ENCODE measurements at places on chromosomes 2 and 18.

GRCh38 chr2:80255918-80256781 lies 48.4 kb downstream of the LRRTM1 start:
- DNase-seq: peak; percentile 30

- DNase-seq: no peak
Measured at GRCh38 chr2:28436525-28437051, 43.9 kb downstream of the FOSL2 start.

DNA sequence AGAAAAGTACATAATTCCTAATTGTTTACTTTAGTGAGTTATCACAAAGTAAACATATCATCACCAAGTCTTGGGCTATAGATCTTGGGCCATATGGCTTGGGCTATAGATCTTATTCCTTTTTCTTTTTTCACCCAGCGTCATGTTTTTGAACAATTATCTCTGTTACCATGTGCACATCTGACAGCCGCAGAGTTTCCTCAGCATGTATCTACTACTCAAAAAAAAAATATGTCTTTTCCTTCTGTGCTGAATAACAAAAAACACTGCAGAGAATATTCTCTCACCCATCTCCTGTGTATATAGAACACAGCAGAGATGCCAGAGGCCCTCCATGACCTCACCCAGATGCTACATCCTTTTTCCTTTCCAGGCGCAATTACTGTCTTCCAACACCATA lies 76.2 kb upstream of the MYO3B start:
- DNase-seq: no peak

DNA sequence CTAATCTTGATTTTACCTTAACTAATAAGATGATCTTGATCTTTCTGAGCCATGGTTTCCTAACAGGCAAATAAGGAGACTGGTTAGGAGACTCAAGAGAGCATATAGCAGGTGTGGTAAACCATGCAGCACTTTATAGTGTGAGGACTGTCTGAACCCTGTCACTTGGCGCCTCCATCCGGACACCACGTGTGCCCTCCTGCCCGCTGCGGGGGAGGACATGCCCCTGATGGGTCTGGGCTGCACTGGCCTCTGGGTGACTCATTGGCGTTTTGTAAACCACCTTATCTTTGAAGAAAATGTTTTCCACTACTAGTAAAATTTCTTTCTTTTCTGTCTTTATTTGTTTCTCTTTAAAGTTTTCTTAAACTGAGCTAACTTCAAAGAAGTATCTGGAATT lies 131.1 kb downstream of the FMNL2 start:
- no peak for DNase-seq

DNA sequence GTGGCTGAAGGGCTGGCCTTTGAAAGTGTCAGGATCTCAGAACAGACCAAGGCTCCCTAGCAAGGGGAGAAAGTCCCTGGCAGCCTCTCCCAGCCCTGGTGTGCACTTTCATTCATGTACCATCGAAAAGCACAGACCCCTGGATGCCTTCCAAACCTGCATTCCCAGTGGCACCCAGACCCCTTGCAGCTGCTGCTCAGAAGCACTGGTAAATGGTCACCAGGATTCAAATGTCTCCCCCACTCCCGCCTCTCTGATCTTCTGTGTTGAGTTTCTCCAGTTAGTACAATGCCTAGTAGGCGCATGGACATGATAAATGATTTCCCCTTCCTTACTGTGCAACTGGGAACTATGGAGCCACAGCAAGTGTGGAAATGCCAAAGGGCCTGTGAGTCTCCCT lies 180.0 kb downstream of the GLI2 start:
- DNase-seq: no peak

GRCh38 chr2:205686056-205686782 lies 3.9 kb downstream of the NRP2 start:
- no peak for DNase-seq

DNA sequence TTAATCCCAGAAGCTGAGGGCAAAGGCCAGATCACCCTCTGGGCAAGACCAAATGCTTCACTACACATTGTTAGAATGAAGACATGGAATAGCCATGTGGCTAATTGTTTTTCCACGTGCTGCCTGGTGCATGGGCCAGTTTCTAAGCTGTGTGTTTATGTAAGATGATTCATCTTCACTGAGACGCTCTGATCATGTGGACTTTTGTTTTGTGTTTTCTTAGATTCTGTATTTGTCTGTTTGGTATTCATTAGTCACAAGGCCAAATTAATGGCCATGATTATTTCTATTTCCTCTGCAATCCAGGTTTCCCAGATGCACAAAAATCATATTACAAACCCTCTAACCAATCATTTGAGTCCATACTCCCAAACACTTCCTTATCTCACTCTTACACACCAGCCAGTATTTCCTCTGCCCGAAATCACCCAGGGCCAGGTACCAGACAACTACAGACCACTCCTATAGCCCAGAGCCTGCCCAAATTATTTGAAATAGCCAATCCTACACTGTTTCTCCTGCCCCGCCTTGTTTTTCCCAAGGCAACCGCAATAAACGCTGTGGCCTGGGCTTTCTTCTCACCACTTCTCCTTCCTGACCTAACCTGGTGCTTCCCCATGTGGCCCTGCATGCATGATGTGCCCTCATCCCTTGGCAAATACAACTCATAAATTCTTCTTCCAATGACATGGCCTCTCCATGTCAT lies 94.2 kb upstream of the SP3 start:
- DNase-seq: no peak

DNA sequence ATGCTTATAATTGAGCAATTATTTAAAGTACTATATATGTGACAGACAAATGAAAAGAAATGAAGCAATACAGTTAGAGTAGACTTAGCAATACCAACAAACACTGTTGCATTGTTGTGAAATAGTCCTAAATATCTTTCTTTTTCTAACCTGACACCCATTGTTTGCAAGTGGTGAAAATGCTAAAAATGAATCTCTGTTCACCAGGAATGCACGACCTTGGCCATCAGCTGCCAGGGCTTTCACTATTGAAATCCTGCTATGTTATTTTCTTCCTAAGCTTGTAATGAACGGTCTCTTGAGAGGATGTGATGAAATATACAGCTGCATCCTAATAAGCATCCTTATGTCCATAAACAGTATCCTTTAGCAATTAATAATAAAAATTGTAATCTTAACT lies 136.2 kb upstream of the MGAT5 start:
- no peak for DNase-seq

DNA sequence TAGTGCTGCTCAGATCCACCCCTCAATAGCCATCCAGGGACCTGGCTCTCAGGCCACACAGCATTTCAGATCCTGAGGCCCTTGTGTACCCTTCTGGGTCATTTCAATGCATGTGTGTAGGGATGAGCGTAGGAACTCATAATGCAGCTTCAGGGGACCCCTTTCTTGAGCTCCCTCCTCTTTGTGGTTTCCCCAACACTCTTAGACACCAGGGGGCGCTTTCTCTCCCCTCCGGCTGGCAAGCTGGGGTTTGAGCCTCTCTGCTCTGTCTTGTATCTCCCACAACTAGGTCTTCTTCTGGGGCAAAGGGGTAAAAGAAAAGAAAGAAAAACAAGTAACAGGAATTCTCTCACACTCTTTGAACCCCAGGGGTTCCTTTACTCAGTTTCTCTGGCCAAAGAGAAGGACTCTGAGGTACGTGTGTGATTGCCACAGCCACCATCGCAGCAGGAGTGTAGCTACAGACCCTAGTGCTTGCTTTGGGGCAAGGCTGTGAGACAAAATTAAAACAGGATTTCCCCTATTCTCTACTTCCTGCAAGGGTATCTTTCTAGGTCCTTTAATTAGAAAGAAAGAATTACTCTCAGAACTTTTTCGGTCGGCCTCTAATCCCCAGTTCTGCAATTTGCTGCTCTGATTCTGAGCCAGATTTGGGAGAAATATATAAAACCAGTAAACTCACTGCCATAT lies 38.0 kb downstream of the CABYR start:
- peak; percentile 30 for DNase-seq

DNA sequence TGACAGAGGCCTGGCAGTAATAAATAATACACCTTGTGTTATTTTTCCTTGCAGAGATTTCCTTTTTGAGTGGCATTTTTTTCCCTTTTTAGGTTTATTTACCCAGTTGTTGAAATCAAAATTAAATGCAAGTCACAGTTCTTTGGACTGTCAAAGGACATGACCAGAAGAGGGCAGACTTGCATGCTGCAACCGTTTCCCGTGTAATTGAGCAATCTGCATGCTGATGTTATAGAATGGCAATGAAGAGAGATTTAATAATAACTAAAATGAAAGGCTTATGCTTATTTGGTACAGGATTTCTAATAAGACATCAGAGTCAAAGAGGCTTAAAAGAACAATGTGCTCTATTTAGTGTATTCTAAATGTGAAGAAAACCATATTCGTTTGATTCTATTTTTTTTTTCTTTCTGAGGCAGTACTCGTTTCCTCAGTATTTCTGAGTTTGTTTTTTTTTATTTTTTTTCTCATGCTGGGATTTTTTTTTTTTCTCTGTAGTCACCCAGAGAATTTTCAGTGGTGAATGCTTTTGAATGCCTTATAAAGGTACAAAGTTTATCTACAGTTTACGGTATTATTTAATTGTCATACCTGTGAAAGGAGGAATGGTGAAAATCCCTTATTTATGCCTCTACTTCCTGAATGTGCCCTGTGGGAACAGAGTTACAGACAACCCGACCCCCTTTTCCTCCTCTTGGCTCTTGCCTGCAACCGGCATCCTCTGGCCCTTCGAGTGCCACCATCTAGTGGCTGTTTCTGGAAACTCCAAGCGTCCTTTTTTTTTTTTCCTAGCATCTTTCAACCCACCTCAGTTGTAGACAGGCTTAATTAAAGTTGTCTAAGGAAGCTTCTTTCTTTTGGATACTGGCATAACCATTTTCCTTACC lies 368.5 kb downstream of the LRRTM1 start:
- peak; percentile 56 for DNase-seq

GRCh38 chr18:71899707-71900472 lies 644.3 kb downstream of the CBLN2 start:
- no peak for DNase-seq

DNA sequence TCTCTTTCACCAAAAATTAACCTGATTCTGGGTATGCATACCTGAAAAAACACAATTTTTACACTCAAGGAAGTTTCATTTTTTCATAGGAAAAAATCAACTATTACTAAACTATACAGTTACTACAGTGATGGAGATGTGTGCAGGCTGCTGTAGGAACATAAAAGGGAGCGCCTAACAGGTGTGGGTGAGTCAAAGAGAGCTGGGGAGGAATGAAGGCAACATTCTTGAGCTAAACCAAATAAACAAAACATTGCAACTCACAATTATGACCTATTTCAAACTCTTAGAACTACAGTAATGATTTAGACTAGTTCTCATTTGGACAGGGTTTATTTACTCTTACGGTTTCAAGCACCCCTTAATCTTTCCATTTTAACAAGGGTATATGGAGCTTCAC lies 13.4 kb upstream of the CLASP1 start:
- no peak for DNase-seq

GRCh38 chr18:73824671-73825070 lies 323.0 kb downstream of the FBXO15 start:
- DNase-seq: no peak

DNA sequence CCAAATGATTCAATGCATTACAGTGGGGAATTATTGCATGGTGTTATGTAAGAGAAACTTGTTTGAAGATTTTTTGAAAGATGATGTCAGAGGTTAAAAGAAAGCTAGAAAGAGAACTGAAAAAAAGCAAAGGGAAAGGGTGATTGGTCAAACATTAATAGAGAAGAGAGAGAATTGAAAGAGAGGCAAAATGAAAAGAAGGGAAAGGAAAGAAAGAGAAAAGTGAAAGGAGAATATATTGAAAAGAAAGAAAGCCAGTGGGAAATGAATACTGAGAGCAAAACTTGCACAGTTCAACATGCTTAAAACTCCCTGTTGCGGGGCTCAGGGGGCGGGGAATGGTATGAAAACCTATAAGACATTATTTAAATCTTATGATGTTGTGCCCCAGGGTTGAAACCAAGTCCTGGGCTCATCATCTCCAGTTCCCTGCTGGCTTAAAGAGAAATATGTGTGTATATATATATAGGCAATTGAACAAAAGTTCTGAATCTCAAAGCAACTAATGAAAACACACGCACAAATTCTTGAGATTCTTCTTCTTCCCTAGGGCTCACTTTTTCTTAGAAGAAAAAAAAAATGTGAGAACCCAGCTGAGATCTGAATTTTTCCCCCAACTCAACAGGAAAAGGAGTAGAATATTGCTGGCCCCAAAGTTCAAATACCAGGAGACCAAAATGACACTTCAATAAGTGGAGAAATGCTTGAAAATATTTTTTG lies 2045.9 kb upstream of the CELF4 start:
- no peak for DNase-seq

DNA sequence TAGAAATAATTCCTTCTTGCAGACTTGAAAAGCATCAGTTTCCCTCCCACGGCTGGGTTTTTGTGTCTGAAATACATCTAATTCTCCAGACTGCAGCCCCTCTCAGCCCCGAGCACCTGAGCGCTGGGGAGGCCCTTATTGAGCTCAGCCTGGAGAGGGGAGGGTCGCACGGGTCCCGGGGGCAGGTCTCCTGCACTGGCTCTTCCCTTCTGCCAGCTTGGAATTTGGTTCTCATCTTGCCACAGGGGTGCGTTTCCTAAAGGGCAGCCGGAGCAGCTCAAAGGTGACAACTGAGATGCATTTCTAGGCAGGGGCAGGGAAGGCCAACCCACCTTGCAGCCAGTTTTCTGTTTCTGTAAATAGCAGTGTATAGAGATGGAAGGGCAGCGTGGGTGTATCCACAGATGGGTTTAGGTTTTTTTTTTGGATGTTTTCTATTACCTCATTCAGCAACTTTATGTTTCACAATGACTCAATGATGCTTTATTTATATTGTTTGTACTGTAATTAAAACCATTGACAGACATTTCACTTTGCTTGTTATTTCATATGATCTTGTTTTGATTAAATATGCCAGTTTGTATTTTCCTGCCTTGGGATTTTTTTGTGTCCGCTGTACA lies 37.0 kb downstream of the GBX2 start:
- DNase-seq: no peak

DNA sequence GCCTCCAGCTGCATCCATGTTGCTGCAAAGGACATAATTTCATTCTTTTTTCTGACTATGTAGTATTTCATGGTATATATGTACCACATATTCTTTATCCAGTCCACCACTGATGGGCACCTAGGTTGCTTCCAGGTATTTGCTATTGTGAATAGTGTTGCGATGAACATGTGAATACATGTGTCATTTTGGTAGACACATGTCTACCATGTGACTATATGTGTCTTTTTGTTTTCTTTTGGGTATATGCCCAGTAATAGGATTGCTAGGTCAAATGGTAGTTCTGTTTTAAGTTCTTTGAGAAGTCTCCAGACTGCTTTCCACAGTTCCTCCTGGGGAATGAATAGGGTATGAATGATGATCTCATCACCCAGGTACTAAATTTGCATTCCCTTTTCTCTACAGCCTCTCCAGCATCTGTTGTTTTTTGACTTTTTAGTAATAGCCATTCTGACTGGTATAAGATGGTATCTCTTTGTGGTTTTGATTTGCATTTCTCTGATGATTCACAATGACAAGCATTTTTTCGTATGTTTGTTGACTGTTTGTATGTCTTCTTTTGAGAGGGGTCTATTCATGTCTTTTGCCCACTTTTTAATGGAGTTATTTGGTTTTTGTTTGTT lies 35.6 kb upstream of the FEZ2 start:
- no peak for DNase-seq

- no peak for DNase-seq
Measured at GRCh38 chr2:208222351-208222750, 32.5 kb downstream of the IDH1 start.

GRCh38 chr2:101596333-101596732 lies 101.2 kb upstream of the MAP4K4 start:
- DNase-seq: no peak

All from NCI-H2227 treated with DMSO at 0.1 percent for 48 hours (cell line).